Prostate gland (tissue), 2 donors: ENCODE measurements at places on chromosomes 4 and X. TPM values are rescaled to one million over a fixed set of nuclear protein-coding genes. Genes with fewer than 3 reads are reported as not detected.

- DNase-seq, result no peak
- no peak overlapping the region for H3K4me3 ChIP-seq
- no peaks in the 10 kb centered on the region for H3K36me3 ChIP-seq
- H3K27ac ChIP-seq, result no peak overlapping the region
- no peaks in the 10 kb centered on the region for H3K4me1 ChIP-seq
- H3K27me3 ChIP-seq, result no peaks in the 10 kb centered on the region
These were observed 162.7 kb upstream of the KIT start for GRCh38 chr4:54495091-54495490.

The ADH7 gene
- total RNA-seq, result not detected

The CSAG3 gene
- 2.6 TPM for total RNA-seq

GRCh38 chr4:147928400-147928799, 196.5 kb downstream of the ARHGAP10 start:
- DNase-seq, result no peak
- no peak overlapping the region for H3K4me3 ChIP-seq
- H3K27ac ChIP-seq, result no peak overlapping the region
- no peaks in the 10 kb centered on the region for H3K27me3 ChIP-seq

DNA sequence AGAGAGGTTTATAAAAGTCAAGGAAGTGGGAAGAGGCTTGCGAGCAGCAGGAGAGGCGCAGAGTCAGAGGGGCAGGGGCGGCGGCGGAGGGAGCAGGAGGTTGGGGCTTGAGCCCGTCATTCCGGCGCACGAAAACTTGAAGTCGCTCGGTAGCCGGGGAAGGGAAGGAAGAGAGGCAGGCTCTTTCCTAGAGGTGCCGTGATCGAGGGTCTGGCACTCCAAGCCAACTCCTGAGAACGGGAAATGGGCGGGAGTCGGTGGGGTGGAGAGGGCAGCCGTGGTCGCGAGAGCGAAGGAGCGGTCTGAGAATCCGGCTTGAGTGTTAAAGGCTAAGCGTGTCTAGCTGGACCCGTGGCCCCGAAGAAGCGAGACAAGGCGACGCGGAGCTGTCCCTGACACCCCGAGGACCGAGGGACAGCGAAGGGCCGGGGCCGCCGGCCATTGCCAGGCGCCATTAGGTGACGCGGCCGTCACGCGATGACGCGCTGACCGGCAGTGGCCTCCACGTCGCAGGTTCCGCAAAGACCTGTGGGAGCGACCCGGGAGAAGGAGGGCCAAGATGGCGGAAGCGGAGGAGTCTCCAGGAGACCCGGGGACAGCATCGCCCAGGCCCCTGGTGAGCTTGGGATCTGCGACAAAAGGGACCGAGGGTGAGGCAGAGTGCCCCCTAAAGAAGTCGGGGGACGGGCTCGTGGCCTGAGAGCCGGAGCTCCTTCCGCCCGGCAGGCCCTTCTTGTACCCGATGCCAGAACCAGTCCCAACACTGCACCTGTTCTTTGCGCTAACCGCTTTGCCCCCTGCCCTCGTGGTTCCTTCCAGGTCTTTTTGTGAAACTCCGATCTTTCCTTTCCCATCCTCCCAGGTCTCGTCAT, at the start of gene YIPF6:
Gene YIPF6, plus strand, starts transcription at position 544 of the 872 bp plus-strand sequence. Its CDS starts 16 bp downstream, at position 560.
- peak within 1 kb of the TSS; percentile 94 for H3K27ac ChIP-seq
- peak within 1 kb of the TSS; percentile 55 for H3K4me3 ChIP-seq
- no peaks in the 10 kb centered on the region for H3K27me3 ChIP-seq
- H3K4me1 ChIP-seq, result no peaks in the 10 kb centered on the region

- H3K4me1 ChIP-seq, result no peaks in the 10 kb centered on the region
- no peaks in the 10 kb centered on the region for H3K27me3 ChIP-seq
- no peak overlapping the region for H3K27ac ChIP-seq
- no peak for DNase-seq
- no peaks in the 10 kb centered on the region for H3K36me3 ChIP-seq
- H3K4me3 ChIP-seq, result no peak overlapping the region
These were observed 10.7 kb downstream of the TEC start for GRCh38 chr4:48258845-48259397.

The ZCCHC4 gene
- total RNA-seq, result 9.4 TPM

The AMTN gene
- not detected for total RNA-seq

The FHDC1 gene
- total RNA-seq, result 11.0 TPM
